ENCODE measurements at places on chromosomes 5 and 9.

- no peak for DNase-seq
Measured at GRCh38 chr5:54837981-54838380, 147.4 kb downstream of the ESM1 start.

DNA sequence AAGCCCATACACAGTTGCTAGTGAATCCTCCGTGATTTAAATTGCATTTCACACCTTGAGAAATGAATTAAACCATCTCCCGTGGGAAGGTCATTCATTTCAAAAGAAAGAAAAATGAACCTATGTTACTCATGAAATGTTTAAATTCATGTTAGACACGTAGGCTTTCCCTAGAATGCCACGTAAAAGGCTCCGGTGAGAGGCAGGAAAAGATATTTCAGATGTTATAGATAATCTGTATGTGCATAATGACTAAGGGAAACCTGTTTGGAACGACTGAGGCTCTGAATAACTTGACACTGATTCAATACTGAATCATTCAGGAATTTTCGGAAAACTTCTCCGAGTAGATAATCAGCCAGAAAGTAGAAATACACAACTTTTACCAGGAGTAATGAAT is 134.3 kb upstream of the ICE1 start:
- DNase-seq = no peak

GRCh38 chr9:1231998-1232919 is 182.1 kb downstream of the DMRT2 start:
- DNase-seq = no peak

DNA sequence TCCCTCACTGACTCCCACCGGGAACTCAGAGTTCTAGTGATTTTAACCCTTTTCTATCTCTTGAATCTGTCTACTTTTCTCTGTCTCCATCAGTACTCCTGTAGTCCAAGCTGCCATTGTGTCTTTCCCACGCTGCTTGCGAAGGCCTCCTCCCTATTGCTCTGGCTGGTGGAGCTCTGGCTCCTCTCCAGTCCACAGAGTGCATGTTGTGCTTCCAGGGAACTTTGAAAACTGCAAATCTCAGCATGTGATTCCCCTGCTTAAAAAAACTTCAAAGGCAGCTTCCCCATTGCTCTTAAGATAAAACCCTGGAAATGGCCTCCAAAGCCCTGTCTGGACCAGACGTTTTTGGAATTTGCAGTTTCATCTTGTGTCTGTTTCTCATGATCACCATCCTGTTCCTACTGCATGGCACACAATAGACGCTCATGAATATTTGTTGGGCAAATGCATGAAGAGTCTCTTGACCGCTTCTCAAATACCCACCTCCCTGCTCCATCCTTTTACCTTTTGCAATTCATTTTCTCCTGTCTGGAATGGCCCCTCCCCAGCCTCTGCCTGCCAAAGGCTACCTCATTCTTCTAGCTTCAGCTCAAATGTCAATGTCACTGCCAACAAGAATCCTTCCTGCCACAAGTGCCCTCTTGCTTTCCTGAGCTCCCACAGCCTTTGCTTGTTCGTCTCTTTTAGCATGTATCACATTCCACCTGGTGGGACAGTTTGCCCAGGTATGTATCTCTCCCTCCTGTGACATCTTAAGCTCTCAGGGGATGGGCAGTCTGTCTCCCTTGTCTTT is 293.2 kb downstream of the ARHGAP26 start:
- DNase-seq = no peak

DNA sequence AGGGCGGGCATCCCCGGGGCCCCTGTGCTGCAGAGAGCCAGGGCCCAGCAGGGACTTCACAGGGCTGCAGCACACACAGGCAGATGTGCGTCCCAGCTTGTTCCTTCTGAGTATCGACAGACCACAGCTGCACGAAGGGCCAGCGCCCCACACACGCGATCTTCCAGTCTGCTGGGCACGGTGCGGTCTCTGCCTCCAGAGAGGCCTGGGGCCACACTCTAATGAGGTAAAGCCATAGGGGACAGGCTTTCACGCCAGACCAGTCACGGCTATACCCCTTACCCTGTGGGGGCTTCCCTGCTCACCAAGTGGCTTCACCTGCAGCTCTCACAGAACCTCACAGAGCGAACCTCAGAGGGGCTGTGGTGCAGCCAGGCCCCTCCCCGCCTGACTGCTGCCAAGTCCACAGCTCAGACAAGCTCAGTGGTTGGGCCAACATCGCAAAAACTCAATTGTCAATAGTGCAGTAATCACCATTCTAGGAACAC is 82.2 kb downstream of the SHB start:
- no peak for DNase-seq

GRCh38 chr5:145543968-145544367 is 291.2 kb downstream of the PRELID2 start:
- DNase-seq = no peak

GRCh38 chr5:109167586-109167985 is 242.2 kb downstream of the PJA2 start:
- DNase-seq = no peak

DNA sequence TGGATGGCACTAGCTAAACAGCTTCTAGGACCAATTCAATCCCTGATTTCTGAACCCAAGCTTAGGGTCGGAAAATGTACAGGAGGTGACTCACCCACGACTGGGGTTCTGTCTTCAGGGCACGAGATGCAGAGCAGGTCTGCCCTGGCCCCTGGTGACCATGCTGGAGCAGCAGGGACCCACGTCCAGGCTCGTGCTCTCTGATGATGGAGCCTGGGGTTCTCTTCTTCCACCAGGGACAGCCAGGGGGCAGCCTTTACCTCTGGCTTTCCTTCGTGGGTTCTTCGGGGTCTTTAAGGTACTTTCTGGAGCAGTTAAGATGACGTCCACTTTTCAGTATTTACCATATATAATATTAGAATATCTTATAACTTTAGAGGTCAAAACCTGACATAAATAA is 2.1 kb downstream of the CFAP77 start:
- DNase-seq = peak; percentile 69

DNA sequence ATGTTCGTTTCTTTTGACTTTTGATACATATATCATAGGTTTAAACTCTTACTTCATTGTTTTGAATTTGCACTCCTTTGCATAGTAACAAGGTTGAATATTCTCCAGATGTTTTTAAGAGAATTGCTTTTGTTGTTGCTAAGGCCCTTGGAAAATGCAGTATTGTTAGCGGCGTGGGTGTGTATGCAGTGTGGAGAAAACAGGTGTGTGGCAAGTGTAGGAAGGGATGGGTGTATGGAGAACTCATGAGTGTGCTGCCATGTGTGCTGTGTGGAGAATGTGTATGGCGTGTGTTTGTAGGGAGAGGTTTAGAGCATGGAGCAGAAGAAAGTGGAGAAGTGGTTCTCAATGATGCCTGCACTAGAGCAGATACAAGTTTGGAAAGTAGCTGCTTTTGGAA is 87.3 kb downstream of the WWC1 start:
- DNase-seq = no peak

DNA sequence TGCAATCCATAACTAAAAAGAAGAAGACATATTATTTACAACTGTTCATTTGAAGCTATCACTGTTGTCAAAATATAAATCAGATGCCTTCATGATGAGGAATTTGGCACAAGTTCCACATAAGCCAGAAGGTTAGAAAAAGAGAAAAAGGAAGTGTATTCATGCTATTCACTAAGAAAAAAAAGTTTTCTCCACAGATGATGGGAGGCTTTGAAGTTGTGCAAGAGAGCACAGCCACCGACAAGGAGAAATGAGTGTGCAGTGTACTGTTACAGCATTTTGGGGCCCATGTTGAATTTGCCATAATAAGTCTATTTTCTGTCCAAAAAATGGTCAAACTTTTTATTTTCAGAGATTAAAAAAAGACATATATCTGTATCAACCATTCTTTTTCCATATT is 32.9 kb upstream of the IFNK start:
- no peak for DNase-seq

DNA sequence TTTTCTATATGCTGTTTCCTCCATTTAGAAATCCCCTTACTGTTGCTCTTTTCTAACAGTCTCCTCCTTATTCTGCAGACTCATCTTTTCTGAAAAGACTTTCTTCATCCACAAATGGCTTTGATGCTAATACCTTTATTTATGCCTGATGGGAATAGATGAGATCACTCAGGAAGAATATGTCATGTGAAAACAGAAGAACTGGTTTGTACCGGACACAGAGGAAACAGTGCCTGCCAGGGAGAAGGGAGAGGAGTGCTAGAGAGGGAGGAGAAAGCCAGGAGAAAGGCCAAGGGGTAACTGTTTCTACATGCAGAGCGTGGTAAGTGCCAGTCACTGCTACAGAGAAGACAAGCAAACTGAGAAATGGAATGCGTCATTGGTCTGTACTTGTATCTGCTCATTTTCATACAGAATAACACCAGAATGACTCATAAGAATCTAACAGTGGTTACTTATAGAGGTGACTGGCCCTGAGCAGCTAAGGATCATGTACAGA is 45.9 kb upstream of the PJA2 start:
- peak; percentile 79 for DNase-seq

DNA sequence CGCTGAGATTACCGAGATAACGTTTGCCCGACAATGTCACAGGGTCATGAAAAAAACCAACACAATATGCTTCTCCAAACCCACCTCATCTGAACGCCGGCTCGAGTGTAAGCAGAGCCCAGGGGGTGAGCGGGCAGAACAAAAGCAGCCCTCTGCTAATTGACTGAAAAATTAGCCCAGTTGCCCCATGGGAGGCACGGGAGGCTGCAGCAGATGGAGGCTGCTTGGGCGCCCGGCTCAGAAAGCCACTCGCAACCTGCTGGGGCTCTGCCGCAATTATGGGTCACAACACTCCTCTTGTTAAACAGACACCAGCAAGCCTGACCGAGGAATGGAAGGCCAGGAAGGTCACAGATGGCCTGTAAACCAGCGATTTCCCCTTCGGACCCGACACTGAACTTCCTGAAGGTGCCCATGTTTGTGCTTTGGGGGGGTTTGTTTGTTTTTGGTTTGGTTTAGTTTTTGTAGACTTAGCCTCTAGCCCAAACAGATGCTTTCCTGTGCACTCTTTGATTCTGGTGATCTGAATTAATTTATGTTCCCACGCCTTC is 104.6 kb upstream of the IRX1 start:
- no peak for DNase-seq

DNA sequence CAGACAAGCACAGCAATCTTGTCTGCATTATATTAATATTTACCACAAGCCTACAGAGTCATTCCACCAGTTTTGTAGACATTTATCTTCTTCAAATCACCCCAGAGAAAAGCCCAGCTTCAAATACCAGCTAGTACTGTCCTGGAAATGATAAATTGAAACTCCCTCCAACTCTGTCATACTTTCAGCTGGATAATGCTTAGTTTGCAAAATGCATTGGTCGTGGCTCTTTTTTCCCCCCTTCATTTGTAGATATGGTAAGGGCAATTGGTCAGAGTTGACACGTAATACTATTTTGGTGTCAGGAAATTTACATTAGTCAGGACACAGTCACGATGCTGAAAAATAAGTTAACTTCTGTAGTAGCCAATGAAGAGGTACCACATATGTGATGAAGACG is 21.2 kb downstream of the HMHB1 start:
- peak; percentile 35 for DNase-seq

DNA sequence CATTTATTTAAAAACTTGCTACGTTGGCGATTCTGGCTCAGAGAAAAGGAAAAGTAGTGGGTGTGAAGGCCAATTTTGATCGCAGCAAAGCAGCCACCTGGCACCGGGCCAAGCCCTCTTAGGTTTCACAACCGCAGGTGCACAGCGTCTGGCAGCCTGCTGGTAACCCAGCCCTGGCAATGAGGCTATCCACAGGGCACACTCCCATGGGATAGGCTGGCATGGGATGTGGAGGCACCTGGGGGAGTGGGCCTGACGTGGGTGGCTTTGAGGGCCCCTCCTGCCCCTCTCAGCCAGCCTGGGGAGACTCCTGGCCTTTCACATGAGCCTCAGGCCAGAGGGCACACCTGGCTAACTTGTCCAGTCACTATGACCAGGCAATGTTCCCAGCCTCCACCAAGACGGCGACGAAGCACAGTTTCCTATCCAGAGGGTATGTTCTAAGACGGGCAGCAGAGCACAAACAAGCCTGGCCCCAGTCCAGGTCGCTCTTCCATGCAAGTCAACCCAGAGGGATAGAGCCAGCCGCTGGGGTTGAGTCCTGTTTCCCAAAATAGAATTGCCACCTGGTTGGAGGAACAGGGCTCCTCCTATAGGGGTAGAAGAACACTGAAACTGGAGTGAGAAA is 19.0 kb downstream of the CMBL start:
- DNase-seq = peak; percentile 99

- no peak for DNase-seq
Measured at GRCh38 chr9:86983620-86984259, 36.4 kb upstream of the GAS1 start.

GRCh38 chr9:8960254-8960653 is 1160.7 kb upstream of the DMAC1 start:
- no peak for DNase-seq
